ENCODE measurements at places on chromosomes 7 and 10. TPM values are rescaled to one million over a fixed set of nuclear protein-coding genes. Genes with fewer than 3 reads are reported as not detected.

HYAL4 gene
- total RNA-seq: not detected

SMURF1 gene
- total RNA-seq: 37.6 TPM

SLC13A1 gene
- not detected for total RNA-seq

FAM25C gene
- not detected for total RNA-seq

All from mononuclear cell (primary cell).